Caco-2 (cell line): ENCODE measurements at places on chromosomes 6 and 20.

GRCh38 chr6:87698547-87699006 is 3.5 kb downstream of the AKIRIN2 start:
- DNase-seq, result no peak

DNA sequence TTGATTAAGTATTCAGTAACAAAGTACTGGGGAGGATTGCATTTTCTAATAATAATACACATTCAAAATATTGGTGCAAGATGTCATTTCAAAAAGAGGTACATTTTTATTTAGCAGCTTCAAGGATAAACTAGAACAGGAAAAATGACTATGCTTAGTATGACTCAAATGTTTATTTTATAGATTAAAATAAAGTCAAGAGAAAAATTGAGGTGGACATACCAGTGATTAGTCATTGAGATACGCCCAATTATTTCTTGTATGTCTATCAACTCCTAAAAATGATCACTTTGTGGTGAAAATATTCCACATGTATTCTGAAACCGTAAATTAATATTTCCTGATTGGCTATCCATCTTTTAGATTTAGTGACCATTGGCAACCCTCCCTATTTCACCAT is 96.7 kb downstream of the PHF3 start:
- no peak for DNase-seq

- no peak for DNase-seq
Measured at GRCh38 chr20:38203337-38203980, 38.4 kb upstream of the TGM2 start.

DNA sequence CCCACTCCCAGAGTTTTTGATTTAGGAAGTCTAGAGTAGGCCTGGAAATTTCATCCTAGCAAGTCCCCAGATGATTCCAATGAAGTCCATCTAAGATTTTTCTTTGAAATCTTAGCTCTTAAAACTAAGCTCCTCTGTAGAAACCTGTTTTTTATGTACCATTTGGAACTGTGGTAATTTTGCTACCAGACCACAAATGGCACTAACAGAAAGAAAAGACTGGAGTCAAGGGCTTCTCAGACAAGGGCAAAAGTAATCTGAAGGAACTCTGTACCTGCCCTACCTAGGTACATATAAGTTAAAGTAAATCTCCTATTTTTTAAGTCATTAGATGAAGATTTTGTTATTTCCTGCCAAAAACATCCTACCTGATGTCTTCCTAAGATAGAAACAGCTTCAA is 155.0 kb upstream of the HTR1E start:
- DNase-seq, result no peak

DNA sequence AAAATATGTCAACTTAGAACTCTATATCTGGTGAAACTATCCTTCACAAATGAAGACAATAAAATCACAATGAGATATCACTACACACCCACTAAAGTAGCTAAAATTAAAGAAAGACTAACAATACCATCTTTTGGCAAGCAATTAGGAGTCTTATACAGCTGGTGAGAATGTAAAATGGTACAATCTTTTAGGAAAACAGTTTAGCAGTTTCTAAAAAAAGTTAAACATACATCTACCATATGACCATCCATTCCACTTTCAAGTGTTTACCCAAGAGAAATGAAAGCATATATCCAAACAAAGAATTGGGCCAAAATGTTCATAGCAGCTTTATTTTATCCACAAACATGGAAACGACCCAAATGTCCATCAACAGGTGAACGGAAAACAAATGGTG is 13.8 kb upstream of the EEF1A1 start:
- DNase-seq, result no peak

GRCh38 chr6:25297823-25298522 is 18.8 kb downstream of the CARMIL1 start:
- DNase-seq, result no peak

GRCh38 chr6:130625825-130626527 is 201.2 kb upstream of the SMLR1 start:
- DNase-seq, result no peak

DNA sequence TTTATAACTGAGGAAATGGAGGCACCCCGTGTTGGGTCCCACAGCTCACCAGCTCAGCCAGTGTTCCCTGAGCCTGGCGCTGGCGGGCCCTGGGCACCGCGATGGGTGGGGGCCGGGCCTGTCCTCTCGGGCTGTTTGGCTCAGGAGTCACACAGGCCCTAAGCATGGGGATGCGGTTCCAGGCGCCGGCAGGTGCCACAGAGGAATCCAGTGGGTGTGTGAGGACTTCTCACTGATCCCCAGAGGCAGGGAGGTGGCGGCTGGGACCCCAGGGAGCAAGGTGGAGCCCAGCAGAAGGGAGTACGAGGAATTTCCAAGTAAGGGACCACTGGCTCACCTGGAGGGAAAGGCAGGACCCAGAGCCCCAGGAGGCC is 57.5 kb downstream of the IRF4 start:
- no peak for DNase-seq

DNA sequence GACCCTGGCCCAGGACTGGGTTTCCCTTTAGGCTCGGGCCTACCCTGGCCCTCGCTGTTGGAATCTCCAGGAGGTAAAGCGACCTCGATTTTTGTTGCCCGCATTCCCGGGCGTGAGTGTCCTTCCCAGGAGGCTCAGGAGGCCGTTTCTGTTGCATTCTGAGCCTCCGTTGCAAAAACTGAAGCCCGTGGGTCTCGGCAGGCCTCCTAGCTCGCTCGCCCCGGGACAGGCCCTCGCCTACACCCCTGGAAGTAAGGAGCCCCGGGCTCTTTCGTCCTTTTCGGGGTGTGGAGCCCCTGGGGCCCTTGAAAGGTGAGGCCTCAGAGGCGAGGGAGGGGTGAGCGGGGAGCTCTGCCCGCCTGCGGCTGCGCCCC is 2.3 kb downstream of the NR2E1 start:
- no peak for DNase-seq

DNA sequence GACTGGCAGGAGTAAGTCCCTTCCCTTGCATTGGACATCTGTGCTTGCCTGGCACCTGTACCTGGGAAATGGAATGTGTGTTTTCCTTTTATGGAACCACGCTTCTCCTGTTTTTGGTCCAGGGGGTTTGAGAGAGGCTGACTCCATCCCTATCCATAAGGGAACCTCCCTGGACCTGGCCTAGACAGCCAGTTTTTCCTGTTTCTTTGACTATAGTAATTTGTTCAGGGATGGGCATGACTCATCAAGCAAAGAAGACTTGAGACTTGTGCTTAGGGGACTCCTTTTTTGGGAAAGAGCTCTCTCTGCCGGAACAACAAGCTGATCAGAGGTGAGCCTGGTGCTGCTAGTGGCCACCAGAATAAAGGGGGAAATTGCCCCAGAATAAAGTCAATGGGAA is 393.8 kb downstream of the CDH26 start:
- no peak for DNase-seq

DNA sequence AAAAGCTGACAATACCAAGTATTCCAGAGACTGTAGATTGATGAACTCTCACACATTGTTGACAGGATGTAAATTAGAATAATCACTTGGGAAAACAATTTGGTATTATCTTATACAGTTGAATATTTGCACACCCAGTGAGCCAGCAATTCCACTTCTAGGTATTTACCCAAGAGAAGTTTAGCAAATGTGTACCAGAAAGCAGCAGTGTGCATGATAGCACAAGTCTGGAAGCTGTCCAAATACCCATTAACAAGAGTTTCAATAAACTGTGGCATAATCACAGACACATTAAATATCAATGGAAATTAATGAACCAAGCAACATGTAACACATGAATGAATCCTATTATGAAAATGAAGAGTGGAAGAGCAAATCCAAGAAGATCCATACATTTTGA is 233.6 kb downstream of the TPBG start:
- DNase-seq, result no peak

DNA sequence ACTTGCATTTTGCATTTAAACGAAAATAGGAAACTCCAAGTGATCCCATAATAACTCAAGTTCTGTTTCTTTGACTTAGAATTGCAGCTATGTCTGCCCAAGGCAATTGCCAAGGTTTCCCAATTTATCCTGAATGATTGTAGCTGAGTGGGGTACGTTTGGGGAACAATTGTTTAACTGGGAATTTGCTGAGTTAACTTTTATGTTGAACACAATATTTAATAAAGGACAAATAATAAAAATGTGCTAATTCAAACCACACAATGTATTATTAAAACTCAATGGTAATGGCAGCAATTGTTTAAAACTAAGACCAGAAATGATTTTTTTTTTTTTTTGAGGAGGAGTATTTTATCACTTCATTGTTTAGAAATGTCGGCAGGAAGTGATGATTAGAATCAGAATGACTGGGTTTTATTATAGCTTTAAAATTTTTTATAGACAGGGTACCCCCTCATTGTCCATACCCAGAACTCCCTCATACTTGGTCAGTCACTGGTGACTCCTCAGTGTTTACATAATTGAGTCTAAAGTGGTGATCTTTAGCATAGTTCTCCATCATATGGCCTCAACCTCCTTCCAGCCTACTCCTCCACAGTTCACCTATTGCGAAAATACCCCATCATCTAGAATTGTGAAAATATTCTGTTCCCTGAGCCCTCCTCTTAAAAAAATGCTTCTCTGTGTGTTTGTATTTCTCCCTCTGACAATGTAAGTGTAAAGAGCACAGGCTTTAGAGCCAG is 389.2 kb upstream of the CITED2 start:
- DNase-seq, result no peak

- DNase-seq, result no peak
Measured at GRCh38 chr6:51533962-51534361, 553.5 kb downstream of the PKHD1 start.

GRCh38 chr6:84731401-84731800 is 33.0 kb downstream of the TBX18 start:
- no peak for DNase-seq
